ENCODE measurements at places on chromosomes 4 and X.

DNA sequence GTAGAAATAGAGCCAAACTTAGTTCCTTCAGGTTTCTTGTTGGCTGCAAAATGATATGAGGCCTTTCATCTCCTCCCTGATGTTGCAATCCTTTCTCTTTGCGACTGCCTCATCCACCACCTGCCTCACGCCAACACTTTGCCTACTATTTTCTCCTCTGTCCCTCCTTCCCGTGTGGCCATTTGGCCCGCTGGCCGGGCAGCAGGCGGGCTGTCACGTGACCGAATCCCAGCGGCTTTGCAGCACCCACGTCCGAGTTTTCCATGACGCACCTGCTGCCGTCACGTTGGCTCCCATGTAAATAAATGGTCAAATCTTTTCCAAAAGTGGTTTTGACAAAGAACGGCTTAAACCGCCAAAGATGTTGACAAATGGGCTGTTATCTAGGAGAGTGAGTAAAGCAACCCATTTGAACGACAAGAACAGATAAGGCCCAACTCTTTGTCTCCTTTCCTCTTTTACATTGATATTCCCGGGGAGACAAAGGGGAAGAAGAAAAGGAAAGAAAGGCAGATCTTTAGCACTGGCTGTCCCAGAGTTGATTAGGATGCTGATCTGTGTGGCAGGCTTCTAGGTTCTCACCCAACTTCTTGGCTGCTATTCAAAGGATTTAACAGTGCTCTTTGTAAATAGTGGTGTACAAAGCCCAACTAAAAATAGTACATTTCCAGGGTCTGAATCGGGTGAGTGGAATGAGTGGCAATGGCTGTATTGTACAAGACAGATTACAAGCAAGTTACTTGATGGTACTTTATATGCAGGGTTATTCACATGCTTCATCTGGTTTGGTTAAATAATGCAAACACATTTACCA is 174.2 kb upstream of the JADE1 start:
- peak; percentile 50 for DNase-seq

DNA sequence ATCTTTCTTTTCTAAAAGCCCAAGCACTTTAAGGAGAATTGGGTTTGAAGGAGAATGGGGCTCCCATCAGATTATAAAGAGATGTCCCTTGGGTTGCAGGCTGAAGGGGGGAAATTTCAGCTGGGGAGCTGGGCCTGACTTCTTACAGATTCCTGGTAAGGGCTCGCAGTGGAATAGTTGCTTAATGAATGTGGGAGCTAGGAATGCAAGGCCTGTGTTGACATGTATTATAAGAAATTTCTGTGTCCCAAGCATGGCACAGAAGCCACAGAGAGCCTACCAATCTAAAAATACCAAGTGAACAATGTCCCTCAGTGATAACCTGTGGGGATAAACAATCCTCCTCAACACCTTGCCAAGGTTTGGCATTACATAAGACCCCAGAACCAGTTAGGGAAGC is 39.3 kb upstream of the WNK3 start:
- no peak for DNase-seq

DNA sequence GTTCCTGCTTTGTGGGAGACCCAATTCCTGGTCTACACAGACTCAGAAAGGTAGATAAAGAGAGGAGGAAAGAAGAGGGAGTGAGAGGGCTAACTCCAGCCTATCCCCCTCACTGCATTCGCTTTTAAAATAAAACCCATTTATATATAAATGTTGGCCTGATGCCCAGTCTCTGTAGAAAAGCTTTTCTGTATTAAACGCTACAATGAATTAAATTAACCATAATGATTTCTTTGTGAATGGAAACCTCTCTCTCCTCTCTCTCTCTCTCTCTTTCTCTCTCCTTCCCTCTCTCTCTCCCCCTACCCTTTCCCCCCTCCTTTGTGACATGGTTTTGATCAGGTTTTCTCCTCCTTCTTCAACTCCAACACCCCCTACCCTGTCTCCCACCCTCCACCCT is 34.8 kb downstream of the PJA1 start:
- no peak for DNase-seq

DNA sequence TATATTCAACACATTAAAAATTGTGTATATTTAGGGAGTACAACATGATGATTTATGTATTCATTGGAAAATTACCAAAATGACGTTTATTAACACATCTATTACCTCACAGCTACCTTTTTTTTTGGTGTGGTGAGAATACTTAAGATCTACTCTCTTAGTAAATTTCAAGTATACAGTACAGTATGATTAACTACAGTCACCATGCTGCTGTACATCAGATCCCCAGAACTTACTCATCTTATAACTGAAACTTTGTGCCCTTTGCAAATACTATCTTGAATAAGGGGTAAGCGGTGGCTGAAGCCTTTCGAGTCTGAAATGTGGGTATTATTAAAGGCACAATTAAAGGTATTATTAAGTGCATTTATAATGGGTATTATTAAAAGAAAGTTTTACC is 976 bp downstream of the PHKA1 start:
- DNase-seq: no peak

GRCh38 chrX:38149016-38149415 is 71.7 kb downstream of the SRPX start:
- DNase-seq: no peak

GRCh38 chr4:61741327-61742096 is 541.4 kb downstream of the ADGRL3 start:
- no peak for DNase-seq

DNA sequence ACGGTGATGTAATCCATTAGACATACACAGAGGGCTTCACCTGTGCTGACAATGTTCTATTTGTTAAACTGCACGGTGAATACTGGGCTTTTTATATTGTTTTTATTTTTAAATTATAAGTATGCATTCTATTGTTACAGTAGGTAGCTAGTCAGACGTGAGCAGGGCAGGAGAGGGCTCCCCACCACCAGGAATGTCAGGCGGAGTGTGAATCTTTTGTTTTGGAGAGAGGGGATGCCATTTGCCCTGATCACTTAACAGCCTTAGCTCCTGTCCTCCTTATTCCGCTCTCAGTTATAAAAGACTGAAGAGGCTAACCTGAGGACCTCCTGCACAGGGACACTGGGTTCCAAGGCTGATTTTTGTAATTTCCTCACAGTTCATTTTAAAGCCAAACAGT is 151.6 kb upstream of the TAPT1 start:
- no peak for DNase-seq

- no peak for DNase-seq
Observed at GRCh38 chr4:73603854-73604584, 16.2 kb downstream of the RASSF6 start.

DNA sequence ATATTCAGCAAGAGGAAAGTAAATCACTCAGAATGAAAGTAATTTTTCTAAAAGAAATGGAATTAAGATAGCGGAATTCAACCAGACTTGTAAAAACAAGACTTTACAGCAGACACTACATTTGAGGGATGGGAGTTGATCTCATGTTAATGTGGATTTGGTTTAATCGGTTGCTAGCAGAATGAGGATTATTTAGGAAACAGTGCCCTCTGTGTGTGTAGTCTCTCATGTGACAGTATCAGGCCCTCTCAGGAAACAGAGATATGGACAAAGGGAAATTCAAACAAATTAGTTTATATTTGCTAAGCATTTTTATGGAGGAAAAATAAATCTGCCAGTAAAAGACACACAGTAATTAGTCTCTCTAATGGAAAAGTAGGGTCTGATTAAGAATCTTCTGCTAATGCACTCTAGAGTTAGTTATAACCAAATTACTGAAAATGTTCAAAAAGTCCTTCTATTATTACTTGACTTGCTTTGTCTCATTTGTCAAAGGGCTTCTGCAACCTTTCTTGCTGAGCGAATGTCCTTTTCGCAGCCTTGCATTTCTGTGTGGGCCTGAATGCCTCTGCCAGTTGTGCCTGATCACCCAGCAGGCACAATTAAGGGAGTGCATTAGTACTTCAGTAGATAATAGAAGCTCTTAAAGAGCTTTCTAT is 1282.3 kb upstream of the TENM3 start:
- DNase-seq: no peak

DNA sequence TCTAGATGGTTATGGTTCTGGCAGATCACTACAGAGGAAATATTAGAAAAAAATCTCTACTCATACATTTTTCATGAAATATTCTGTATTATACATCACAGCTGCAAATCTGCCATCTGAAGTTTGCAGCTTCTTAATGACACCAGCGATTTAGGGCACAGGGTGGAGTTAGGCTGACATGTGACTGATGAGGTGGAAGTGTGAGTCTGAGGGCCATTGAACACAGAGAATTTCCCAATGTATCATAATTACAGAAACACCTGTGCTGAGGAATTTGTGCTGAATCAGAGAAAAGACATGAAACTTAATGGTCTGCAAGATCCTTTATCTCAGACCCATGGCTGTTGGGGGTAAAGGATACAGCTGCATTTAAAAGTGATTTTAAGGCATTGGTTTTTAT is 2025.6 kb upstream of the AGA start:
- no peak for DNase-seq

GRCh38 chrX:103793545-103793940 is 16.9 kb downstream of the PLP1 start:
- DNase-seq: no peak

DNA sequence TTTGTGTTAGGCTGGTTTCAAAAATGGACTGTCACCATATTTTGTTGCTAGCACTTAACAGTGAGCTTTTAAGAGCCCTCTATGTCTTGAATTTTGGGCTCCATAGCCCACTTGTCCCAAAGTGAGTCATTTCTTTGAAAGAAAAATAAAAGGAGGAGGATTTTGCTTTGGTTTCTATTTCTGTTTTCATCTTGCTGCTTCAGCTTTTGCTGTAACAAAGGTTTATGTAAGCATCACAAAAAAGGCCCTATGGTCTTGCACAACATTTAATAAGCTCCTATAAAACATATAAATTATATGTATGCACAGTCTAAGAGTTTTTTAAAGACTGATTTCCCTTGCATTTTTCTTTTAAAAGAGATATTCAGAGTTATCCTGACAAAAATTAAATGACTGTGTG is 105.2 kb downstream of the PHOX2B start:
- no peak for DNase-seq

DNA sequence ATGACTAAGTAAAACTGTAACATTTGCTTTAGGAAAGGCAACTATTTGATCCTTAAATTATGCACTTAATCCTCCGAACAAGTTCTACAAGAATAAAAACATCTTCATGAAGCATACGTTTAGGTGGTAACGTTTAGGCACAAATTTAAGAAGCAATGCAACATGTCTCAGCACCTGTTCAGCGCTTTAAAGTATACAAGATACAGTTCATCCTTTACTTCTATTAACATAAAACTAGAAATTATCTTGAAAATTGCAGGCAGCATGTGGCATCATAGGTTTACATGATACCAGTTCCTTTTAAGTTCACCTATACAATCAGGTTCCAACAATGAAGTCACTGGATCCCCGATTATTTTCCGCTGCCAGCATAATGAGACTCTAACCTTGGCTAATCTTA is 1.5 kb downstream of the PLA2G12A start:
- no peak for DNase-seq

- no peak for DNase-seq
Observed at GRCh38 chr4:74659576-74660411, 134.5 kb downstream of the BTC start.

DNA sequence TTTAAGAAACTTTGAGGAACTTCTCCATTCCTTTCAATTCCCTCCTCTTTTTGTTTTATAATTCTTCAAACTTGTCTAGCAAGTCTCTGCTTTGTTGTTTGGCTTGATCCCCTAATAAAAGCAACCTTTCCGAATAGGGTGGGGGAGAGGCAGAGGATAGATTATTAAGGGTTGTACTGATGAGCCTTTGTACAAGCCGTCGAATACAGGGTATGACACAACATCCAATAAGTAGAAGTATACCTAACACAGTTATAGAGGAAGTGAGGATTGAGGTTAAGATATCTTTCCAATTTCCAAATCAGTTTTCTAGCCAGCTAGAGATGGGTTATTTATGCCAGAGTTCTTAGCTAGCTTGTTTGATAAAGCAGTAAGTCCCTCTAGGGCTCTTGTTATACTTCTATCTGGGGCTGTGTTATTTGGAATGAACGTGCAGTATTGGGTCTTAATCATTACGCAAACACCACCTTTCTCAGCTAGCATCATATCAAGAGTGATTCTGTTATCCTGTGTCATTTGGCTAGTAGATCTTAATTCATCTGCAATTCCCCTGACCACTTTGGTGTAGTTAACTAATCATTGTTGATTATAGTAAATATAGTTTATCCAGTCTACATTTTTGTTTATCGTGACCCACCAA is 18.5 kb downstream of the METAP1 start:
- DNase-seq: no peak

- no peak for DNase-seq
Observed at GRCh38 chr4:59960143-59960542, 1240.0 kb upstream of the ADGRL3 start.

DNA sequence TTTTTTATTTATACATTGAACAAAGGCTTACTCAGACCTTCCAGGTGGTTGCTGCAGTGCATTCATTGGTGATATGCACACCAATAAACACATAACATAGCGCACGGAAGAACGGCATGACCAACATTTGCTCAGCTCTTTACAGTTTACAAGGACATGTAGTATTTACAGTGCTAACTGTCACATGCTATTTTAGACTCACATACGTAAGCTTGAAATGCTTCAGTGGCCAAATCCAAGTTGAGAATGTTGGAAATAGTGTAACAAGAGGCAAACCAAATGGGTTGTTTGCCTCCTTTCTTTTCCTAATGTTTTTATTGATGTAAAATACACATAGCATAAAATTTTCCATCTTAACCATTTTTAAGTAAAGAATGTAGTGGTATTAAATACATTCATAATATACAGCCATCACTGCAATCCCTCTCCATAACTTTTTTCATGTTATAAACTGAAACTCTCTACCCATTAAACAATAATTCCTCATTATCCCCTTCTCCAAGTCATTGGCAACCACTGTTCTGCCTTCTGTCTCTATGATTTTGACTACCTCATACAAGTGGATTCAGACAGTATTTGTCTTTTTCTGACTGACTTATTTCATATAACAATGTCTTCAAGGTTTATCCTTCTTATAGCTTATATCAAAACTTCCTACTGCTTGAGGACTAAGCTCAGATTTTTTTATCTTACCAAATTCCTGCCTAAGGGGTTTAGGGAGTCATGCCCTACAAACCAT is 1722.9 kb upstream of the AGA start:
- DNase-seq: no peak

DNA sequence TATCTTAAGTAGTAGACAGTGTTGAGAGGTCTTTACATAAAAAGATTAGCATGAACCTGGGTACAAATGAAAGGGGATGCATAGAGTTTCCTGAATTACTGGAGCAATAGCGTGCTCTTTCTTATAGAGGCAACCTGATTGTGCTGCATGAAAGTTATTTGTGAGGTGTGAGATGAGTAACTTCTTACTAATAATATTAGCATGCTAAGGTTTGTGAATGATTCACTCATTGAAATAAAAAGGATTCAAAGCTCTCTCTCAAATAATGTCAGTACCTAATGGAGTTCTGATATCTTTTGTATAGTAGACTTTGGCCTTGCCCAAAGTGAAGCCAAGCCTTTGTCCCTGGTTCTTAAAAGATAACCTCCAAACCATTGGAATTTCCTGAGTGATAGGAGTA is 131.0 kb upstream of the CXXC4 start:
- DNase-seq: no peak

DNA sequence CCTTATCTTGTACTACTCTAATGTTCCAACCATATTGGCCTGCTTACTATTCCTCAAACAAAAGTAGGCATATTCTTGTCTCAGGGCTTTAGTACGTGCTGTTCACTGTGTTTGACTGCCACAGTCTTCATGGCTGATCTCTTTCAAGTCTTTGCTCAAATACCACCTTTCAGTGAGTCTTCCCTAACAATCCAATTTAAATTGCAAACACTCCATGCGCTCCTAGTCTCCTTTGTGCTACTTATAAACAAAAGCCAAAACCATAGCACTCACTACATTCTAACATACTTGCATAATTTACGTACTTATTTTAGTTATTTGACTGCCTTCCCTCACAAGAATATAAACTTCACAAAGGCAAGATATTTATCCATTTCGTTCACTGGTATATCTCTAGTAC is 1.7 kb upstream of the ART3 start:
- DNase-seq: no peak
